Activated CD4-positive, alpha-beta T cell treated with anti-CD3 and anti-CD28 coated beads, Interleukin-2, amount 10 ng/mL, durations not matched to agents 7 days and 5 days (primary cell): ENCODE measurements at places on chromosomes 5 and 9. TPM values are rescaled to one million over a fixed set of nuclear protein-coding genes. Genes with fewer than 3 reads are reported as not detected.

The ACOT12 gene
- not detected for total RNA-seq

The SPRY4 gene
- total RNA-seq, result 0.27 TPM

The CHSY3 gene
- total RNA-seq, result not detected

The SLC6A3 gene
- 0.08 TPM for total RNA-seq

- peak; percentile 37 for DNase-seq
- H3K36me3 ChIP-seq, result peaks cover 14% of the 10 kb centered on the region
- peak overlapping the region; percentile 88 for H3K4me3 ChIP-seq
- H3K27ac ChIP-seq, result peak overlapping the region; percentile 87
- peaks cover 59% of the 10 kb centered on the region for H3K4me1 ChIP-seq
These were observed 617 bp downstream of the PPP6C start for GRCh38 chr9:125189011-125189360.

GRCh38 chr5:42108468-42108867 is 183.4 kb downstream of the FBXO4 start:
- H3K4me3 ChIP-seq, result no peak overlapping the region
- DNase-seq, result no peak
- peaks cover 2% of the 10 kb centered on the region for H3K4me1 ChIP-seq
- no peak overlapping the region for H3K27ac ChIP-seq

- no peaks in the 10 kb centered on the region for H3K4me1 ChIP-seq
- no peak for DNase-seq
- H3K27me3 ChIP-seq, result no peaks in the 10 kb centered on the region
- H3K36me3 ChIP-seq, result no peaks in the 10 kb centered on the region
- H3K27ac ChIP-seq, result no peak overlapping the region
- no peak overlapping the region for H3K4me3 ChIP-seq
These were observed 177.5 kb downstream of the GABRB2 start for GRCh38 chr5:161369022-161369421.

GRCh38 chr5:132046880-132047299 is 13.6 kb upstream of the IL3 start:
- no peak overlapping the region for H3K27ac ChIP-seq
- H3K36me3 ChIP-seq, result no peaks in the 10 kb centered on the region
- peaks cover 30% of the 10 kb centered on the region for H3K27me3 ChIP-seq
- H3K4me3 ChIP-seq, result no peak overlapping the region

DNA sequence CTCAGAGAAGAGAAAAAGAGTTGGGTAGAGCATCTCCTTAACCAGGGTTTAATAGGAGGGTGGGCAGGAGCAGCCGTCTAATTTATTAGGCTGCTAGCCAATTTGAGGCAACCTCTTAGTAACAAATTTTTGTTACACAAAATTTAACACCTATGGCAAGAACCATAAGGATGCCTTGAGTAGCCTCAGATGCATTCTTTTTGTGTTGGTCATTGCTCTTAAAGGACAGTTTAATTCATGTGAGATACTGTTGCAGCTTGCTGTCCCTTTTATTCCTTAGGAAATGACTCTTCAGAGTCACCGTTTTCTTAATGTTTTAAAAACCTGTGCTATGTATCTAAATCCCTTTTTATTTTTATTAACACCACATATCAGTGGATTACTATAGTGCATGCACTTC is 255.1 kb downstream of the MAST4 start:
- peaks cover 2% of the 10 kb centered on the region for H3K36me3 ChIP-seq
- DNase-seq, result no peak
- H3K27ac ChIP-seq, result no peak overlapping the region
- H3K4me1 ChIP-seq, result peaks cover 8% of the 10 kb centered on the region
- no peak overlapping the region for H3K4me3 ChIP-seq
